ENCODE measurements at places on chromosomes 2 and 18.

DNA sequence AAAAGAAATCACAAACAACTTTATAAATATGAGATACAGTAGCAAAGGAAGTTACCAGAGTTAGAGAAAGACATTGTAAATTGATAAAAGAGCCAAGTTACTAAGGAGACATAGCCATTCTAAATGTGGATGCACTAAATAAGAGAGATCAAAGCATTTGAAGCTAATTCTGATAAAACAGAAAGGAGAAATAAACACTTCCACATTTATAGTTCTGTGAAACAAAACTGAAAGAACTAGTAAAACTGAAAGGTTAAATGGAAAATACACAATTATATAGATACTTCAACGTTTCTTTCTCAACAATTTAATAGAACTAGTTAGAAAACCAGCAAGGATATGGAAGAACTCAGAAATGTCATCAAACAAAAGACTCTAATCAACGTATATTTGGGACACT, 309.0 kb upstream of the CDH2 start:
- DNase-seq: no peak

- no peak for DNase-seq
These were observed 159.5 kb downstream of the SEPTIN10 start for GRCh38 chr2:109454304-109454703.

DNA sequence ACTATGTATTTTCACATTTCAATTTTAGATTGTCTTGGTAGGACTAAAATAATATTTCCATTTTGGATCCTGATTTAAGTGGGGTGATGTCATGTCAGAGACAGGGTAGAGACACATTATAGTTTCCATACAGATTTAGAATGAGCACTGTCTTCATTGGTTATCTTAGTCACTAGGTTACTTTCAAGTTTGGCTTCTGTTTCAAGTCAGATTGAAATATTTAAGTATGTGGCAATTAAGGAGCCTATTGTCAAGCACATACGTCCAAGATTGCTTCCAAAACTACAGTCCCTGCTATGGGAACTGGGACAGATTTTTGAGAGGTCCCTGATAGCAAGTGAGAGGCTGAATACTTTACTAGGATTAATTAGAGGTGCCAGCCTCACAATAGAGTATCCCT, 89.2 kb upstream of the FAM117B start:
- DNase-seq: no peak

- DNase-seq: no peak
These were observed 656.6 kb downstream of the GALR1 start for GRCh38 chr18:77906103-77906892.

- peak; percentile 50 for DNase-seq
These were observed 711 bp downstream of the SFXN5 start for GRCh38 chr2:73070643-73071359.
